ENCODE measurements at places on chromosomes 7 and 10.

DNA sequence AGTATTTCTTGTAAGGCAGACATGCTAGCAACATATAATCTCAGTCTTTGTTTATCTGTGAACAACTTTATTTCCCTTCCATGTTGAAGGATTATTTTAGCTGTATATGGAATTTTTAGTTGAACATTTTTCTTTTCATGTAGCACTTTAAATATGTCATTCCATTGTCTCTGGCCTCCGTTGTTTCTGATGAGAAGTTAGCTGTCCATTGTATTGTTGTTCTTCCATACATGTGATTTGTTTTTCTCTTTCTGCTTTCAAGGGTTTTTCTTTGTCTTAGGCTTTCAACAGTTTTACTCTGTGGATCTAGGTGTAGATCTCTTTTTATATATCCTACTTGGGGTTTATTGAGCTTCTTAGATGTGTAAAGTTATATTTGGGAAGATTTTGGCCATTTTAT is 66.3 kb upstream of the COMTD1 start:
- no peak for DNase-seq

DNA sequence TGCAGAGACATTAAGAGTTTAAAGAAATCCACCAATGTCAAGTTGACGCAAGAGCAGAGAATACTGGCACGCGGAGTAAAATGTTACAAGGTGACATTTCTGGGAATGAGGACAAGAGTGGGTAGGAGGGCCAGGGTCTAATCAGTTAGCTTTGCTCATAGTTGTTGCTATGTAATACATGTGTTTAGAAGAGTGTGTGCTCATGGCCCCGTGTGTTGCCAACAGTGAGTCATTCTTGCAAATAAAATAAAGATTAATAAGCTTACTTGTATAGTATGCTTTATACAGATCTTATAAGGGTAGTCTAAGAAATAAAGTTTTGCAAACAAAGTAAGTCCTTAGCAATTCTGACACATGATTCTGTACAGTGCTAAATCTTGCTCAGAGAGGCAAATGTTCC is 64.5 kb downstream of the DNMBP start:
- DNase-seq: no peak

DNA sequence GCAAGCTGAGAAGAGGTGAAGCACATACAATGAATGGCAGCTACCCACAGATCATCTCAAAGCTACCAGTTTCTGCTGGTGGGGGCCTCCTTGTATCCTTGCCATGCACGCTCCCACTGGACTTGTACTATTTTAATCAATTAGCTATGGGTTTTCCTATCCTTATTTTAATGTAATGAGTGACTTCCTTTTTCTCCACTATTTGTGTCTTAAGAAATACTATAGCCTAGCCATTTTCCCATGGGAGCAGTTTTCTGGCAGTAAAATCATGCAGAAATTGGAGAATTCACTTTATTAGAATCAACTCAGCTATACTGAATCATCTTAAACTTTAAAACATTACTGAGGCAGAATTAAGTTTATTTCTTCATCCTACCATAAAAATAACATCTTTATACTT is 73.5 kb downstream of the CTNNA3 start:
- DNase-seq: no peak

DNA sequence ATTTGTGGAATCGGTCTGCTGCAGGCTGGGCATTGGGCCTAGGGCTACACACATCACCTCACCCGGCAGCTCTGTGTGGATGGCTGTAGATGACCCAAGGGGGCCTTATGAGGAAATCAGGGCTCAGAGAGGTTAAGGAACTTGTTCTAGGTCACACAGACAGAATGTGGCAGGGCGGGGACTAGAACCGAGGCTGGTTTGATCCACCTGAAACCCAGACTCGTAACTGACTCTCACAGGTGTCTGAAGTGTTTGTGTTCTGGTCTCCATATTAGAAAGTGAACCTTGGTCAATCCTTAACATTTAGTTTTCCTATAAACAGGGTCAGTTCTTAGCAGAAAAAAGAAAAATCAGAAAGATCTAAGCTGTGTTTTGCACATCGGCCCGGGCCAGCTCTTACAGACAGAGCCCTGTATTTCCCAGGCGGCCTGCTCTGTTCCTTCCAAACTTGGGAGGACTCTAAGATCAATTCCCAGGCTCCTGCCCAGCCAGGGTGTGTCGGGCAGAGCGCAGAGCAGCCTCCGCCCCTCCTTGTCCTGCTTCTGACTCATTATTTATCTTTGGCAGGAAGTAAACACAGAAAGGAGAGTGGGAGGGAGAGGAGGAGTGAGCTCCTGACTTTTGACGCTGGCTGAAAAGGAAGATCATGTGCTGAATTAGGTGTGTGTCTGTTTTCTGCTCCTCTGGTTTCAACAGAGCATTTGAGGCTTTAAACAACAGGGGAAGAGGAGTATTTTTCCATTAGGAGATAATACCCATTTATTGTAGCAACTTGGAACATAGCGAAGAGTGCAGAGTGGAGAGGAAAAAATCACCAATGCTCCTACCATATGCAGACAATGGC is 74.1 kb downstream of the TACC2 start:
- DNase-seq: no peak

All from stimulated activated CD8-positive, alpha-beta memory T cell treated with anti-CD3 and anti-CD28 coated beads, Interleukin-7, amount 100 ng/mL, for 1 hour (primary cell).